Kidney (tissue), 22 donors: ENCODE measurements at places on chromosomes 11 and 22.

GRCh38 chr11:75655605-75656004 is 13.2 kb downstream of the MAP6 start:
- DNase-seq = no peak

- DNase-seq = no peak
Observed at GRCh38 chr11:31856248-31856647, 45.1 kb upstream of the PAX6 start.

DNA sequence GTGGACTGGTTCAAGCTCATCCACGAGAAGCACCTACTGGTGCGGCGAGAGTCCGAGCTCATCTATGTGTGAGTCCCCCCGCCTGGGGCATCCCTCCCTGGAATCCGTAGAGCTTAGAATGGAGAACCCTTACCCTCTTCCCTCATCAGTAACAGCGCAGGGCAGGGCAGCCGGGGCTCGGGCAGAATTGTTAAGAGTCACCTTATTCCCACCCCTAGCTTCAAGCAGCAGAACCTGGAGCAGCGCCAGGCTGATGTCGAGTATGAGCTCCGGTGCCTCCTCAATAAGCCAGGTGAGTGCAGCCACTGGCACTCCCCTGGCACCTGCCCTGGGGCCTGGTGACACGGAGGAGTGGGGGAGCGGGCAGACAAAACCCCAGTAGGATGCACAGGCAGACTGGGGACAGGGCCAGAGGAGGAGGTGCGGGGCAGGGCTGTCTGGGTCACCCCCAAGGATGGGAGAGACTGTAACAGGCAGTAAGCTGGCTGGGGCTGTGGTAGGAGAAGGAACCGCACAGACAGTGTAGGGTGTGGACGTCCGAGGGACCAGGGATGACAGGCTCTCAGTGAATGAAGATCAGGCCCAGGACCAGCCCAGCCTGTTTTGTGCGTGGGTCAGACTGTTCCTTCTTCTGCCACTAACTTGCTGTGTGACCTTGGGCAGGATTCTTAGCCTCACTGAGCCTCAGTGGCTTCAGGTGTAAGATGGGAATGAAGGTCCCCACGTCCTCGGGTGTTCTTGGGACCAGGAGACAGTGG is 20.4 kb downstream of the C22orf23 start:
- no peak for DNase-seq

DNA sequence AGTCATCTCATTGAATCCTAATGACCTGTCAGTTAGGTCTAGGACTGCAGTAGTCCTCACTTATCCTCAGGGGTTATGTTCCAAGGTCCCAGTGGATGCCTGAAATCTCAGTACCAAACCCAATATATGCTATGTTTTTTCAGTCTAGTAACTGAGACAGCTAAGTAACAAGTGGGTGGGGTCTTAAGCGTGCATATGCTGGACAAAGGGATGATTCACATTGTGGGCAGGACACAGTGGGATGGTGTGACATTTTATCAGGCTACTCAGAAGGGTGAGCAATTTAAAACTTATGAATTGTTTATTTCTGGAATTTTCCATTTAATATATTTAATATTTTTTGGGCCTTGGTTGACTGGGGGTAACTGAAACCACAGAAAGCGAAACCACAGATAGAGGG is 29.0 kb downstream of the DDX10 start:
- no peak for DNase-seq

DNA sequence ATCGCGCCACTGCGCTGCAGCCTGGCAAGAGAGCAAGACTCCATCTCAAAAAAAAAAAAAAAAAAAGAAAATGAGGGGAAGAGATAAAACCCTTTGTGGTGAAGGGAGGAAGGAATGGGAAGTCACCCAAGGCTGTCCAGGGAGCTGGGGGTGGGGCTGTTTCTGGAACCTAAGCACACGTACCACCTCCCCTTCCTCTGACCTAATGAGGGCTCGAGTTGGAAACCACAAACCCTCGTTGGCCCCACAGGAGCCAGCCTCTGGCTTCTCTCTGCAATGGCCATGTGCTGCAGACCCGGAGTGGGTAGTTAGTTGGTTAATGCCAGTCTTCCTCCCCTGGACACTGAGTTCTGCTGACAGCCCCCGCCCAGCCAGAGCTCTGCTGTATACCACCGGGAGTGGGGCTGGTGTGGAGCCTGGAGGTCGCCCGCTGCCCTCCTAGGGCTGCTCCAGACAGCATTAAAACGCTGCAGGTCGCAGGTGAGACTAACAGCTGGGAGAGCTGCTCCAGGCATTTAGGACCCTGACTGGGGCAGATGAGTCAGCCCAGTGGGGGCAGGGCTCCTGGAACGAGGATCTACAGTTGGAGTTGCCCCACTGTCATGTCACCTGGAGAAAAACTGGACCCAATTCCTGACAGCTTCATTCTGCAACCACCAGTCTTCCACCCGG is at the start of gene LGALS12:
TSS of gene LGALS12 (plus strand) at position 228 of the 672 bp plus-strand sequence. CDS start at position 603, 375 bp downstream.
- no peak for DNase-seq

GRCh38 chr11:2795491-2795991 is 90.0 kb downstream of the CDKN1C start:
- no peak for DNase-seq

DNA sequence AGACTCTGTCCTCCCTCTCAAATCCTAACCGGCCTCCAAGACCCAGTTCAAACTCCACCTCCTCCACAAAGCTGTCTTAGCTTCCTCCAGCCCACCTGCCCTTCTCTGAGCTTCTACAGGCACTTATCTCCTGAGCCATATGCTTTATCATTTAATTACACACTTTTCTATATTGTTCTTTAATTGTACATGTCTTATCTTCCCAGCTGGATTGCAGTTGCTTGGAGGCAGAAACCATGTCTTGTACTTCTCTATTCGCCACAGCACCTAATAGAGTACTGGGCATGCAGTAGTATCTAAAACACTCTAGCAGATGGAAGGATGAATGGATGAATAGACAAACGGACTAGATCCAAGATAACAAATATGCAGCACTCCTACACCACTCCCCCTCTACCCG is 11.3 kb downstream of the TRIM29 start:
- no peak for DNase-seq

DNA sequence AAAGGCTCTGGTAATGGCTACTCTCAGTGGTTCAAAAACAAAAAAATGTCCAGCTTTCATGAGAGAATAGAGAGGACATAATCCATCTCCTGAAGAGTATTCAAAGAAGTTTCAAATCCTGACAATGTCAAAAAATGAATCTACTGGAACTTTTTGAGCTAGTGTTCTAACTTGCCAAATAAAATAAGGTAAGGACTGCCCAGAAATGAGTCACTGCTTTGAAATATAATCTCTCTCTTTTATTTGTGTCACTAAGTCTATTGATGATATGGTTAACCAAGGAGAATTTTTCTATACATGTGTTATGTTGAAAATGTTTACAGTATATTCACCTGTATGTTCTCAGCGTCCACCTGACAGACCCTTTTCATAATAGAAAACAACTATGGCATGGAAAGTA is 3.4 kb downstream of the GUCY1A2 start:
- DNase-seq = no peak

- DNase-seq = no peak
Observed at GRCh38 chr22:27382947-27383346, 418.6 kb downstream of the MN1 start.

DNA sequence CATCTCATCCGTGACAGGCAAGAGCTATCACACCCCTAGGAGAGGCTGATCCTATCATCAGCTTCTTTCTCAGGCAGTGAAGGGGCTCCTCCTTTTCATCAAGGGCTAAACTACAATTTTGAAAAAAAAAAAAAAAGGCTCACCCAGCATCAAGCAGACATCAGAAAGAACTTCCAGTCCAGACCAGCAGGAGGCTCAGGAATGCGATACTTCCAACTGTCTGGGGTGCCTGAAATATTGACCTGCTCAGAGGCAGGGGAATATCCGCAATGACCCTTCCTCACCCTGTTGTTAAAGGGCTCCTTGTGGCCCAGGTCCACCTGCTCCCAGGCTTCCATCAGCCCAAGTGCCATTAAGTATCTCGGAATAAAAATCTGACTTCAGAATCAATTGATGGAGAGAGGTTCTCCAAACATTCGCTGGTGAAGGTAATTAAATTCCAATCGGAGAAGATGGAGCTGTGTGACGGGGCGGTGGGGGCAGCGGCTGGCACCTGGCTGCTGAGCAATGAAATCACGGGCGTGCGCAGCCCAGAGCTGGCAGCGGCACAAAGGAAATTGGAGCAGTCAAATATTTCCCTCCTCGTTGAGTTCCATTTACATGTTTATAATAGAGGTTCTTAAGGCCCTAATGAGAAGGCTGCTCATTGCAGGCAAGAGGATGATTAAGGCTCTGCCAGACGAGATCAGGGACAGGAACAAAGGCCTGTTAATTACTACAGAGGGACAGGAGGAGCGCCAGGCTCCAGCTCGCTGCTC is 69.0 kb upstream of the THY1 start:
- no peak for DNase-seq

- no peak for DNase-seq
Observed at GRCh38 chr11:13685461-13686108, 17.1 kb downstream of the FAR1 start.

- DNase-seq = peak; percentile 81
Observed at GRCh38 chr11:120667281-120667680, 155.7 kb downstream of the GRIK4 start.

- peak; percentile 33 for DNase-seq
Observed at GRCh38 chr11:65390996-65391395, 4.6 kb downstream of the FRMD8 start.

DNA sequence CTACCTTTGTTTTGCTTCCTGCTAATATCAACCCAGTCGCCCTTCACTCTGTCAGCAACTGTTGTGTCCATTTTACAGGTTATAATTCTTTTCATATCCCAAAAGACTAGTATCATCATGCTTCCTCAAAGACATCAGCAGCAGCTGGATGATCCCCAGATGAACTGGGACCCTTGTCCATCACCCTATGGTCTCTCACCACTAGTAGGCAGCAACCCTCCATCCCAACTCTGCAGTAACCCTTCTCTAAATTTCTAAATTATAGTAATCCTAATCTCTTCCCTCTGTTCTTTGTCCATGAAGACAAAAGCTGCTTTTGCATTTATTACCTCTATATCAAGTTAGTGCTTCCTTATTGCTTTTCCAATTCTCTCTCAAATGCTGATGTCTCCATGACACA is 1025.8 kb downstream of the FAM181B start:
- DNase-seq = no peak

- DNase-seq = peak; percentile 72
Observed at GRCh38 chr11:57527056-57527631, 3.4 kb downstream of the TIMM10 start.

- DNase-seq = no peak
Observed at GRCh38 chr11:44002191-44003093, 45.3 kb upstream of the ACCSL start.

DNA sequence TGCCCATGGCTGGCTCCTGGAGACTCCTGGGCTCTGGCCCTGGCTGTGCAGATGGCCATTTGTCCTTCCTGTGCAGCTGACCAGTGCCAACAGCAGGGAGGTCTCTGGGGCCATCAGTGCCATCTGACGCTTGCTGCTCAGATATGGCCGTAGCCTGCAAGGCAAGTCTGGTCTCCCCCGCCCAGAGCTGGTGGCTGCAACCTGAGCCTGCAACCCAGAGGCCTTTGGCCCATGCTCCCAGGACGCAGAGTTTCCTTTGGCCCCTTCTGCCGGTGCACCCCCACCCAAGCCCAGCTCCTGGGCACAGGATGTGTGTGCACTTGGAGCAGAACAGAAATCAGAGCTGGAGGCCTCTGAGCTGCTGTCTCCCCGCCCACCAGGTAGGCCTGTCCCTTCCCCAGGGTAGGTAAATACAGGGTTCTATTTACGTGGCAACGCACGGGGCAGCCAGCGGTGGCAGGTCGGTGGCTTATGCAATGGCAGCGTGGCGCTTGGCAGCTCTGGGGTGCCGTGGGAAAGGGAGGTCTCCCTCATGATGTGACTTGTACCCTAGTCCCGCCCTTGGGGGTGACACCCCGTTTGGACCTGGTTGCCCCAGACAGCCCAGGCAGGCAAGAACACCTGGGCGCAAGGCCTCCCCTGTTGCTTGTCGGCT is 21.0 kb upstream of the MYEOV start:
- no peak for DNase-seq

DNA sequence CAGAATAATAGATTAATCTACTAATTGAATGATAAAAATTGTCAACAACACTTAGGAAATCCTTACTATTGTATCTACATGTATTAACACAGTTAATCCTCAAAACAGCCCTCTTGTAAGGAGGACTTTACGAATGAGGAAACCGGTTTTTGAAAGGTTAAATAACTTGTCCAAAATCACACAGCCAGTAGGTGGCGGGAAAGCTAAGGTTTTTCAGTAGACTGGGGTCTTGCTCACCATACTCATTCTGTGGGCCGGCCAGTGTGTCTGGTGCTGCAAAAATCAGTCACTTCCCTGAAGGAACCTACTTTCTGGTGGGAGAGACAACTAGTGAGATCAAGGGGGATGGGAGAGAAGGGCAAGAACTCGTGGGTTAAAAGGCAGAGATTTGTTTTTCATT is 3.8 kb downstream of the DCPS start:
- DNase-seq = peak; percentile 42

- DNase-seq = no peak
Observed at GRCh38 chr11:35786188-35786587, 123.6 kb downstream of the TRIM44 start.

DNA sequence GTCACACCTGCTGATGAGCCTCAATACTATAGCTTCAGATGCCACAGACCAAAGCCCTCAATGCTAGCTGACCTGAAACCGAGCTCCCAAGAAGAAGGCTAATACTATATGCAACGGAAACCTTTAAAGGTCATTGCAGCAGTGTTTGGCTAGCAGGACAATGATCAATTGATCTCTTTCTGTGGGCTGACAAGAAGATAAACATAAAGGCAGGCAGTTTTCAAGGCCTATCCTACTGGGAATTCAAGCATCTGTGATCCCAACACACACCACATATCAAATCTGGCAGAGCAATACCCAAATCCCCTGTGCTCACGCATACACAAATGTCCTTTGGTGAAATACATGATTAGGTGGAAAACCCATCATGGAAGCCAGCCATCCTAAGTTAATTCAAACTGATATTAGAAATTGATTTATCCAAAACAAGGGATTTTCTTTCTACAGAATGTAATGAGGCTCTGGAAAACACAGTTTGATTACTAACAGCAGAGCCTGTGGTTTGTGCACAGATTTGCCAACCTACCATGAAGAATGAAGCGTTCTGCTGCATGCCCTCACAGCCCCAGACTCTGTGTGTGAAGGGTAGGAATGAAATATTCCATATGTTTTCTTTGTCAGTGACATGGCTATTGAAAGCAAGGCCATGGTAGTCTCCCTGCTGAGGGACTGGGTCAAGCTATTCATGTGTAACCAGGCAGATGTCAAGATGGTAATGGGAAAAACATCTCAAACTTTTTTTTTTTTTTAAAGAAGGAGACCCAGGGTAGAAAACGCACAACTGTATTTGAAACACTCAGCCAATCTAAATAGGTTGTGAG is 12.2 kb downstream of the LGR4 start:
- DNase-seq = no peak

GRCh38 chr22:39149915-39150847 is 2.3 kb downstream of the CBX7 start:
- DNase-seq = no peak

GRCh38 chr11:64867748-64868462 is 10.5 kb downstream of the EHD1 start:
- DNase-seq = no peak

- DNase-seq = peak; percentile 90
Observed at GRCh38 chr11:35525501-35526175, at the start of gene PAMR1. Gene PAMR1, minus strand, starts transcription at chr11:35525616. Its CDS starts 31 bp downstream, at chr11:35525585.
